ENCODE measurements at places on chromosomes 7 and 10.
A peak's percentile ranks its signal among the peaks of the same experiment; 100 is the strongest.

DNA sequence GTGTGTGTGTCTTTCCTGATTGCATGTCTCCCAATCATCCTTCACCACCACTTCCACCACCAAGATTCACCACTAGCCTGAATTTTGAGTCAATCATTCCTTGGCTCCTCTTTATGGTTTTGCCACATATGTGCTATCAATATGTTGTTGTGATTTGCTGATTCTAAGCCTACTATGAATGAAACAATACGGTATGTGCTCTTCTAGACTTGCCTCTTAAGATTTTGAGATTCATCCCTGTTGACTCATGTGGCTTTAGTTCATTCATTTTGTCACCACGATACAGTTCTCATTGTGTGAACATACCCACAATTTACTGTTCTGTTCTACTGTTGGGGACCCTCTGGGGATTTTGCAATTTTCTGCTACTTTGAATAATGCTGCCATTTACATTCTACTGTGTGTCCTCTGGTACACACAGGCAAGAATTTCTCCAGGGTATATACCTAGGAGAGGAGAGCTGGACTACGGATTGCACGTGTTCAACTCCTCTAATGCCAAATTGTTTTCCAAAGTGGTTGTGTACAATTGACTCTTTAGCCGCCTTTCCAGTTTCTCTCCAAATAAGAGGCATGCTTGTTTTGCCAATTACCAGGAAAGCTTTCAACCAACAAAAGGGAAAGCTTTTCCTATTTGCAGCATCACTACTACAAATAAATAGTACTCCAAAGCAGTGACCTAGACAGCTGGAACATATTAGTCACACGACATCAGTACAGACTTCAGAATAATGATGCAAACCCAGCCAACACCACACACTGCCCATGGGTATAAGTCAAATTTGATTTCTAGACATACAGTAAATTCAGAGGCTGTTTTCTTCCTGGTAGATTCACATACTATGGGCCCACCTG lies 30.0 kb downstream of the SGMS1 start:
- peak; percentile 3 for DNase-seq

GRCh38 chr7:36372156-36372555 lies 17.5 kb upstream of the ANLN start:
- no peak for DNase-seq

DNA sequence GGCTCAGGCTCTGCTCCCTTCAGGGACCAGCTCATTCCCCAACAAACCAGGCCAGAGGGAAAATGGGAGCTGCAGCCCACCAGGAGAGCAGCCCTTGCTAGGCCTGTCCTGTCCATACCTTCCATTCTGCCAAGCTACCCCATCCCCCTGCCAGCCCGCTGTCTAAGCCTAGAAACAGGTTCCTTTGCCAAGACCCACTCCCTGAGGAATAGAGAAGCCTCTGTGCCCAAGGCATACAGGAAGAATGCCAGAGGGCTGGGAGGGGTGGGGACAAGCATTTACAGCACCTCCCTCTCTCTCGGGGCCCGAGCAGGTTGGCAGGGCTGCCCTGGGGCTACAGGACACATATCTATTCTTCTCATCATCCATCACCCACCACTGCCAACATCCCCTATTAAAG lies 178.3 kb downstream of the GRID1 start:
- DNase-seq = no peak

DNA sequence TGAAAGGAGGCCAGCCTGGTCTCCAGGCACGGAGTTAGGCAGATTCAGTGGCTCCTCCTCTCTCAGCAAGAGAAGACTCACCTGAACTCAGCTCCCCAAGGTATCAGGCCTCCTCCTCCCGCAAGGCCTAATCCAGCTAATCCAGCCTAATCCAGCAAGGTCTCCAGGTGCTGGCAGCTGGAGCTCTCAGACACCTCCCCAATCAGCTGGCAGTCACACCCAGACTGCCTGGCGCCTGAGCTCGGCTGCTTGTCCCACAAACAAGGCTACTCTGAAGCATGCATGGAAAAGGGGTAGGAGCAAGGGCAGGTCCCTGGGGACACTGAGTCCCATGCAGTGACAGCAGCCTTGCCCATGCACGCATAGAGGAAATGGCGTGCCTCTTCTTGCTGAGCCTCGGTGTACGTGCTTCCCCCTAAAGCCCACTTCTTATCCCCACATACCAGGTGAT lies 3.3 kb upstream of the OPN4 start:
- DNase-seq = no peak

DNA sequence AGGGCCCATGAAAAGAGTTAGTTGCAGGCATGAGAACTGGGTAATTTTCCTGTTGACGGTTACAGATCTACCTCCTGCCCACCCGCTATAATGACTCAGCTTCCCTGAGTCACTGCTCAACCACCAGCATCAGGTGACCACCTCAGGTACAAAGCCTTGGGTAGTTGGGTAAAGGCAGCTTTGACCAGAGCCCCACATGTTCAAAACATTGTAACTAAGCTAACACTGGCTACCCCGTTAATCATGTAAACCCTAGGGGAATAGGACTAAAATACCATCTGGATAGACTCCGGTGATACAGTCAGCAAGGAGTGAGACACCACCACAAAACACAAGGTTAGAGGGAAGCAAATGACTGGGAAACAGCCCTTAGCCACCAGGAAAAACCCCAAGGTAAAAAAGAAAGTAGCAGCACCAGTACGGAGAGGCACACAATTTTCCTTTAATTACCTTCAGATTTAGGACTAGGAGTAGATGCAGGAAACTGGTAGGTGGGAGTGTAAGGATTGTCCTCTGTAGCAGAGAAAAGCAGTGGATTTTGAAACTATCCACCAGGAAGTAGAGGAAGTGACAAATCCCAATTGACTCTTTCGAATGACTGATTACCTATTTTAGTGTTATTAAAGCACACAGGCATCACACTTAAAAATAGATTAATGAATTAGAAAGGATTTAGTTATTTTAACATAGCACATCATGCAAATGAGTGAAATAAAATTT lies 103.5 kb upstream of the PDLIM1 start:
- DNase-seq = no peak

- peak; percentile 2 for DNase-seq
These were observed 95.4 kb upstream of the AFAP1L2 start for GRCh38 chr10:114499630-114500190.

DNA sequence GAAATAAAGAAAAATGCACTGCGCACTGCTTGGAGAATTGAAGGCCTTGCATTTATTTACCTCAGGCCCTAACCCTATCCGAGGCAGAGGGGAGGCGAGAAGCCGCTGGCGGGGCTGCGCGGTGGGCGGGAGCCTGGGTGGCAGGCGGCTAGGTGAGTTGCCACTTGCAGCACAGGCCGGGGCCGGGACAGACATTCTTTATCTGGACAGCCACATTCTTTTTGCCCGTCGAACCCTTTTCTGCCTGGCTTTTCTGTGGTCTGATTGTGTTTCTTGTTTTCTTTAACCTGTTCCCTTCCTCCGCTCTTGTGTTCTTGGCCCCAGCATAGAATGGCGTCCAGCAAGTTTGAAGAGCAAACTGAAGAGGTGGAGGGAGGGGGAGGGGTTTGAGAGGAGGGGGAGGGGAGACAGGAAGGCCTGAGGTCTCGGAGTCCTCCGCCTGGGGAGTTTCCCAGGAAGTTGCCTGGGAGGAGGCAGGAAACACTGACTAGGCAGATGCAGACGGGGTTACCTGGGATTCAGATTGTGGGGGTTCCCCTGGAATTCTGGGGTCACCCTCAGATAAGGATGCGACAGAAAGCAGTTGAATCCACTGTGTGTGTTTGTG lies 5.1 kb downstream of the SHH start:
- DNase-seq = no peak

DNA sequence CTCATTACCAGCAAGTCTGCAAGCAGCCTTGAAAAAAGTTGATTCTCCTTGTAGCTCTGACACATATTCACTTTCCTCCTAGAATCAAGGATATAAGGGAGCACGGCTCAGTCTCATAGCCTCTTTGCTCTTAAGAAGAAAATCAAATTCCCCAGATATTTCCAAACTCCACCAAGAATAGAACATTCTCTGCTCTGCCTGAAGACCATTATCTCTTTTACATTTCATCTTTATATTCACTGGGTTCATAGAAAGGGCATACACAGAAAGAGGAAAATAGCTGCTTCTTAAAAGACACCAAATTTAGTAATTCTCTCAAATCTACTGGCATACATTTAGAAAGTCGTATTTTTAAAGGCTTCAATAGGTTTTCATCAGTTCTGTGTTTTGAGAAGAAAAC lies 92.0 kb downstream of the HPSE2 start:
- no peak for DNase-seq

GRCh38 chr10:569961-570627 lies 119.4 kb downstream of the DIP2C start:
- no peak for DNase-seq

DNA sequence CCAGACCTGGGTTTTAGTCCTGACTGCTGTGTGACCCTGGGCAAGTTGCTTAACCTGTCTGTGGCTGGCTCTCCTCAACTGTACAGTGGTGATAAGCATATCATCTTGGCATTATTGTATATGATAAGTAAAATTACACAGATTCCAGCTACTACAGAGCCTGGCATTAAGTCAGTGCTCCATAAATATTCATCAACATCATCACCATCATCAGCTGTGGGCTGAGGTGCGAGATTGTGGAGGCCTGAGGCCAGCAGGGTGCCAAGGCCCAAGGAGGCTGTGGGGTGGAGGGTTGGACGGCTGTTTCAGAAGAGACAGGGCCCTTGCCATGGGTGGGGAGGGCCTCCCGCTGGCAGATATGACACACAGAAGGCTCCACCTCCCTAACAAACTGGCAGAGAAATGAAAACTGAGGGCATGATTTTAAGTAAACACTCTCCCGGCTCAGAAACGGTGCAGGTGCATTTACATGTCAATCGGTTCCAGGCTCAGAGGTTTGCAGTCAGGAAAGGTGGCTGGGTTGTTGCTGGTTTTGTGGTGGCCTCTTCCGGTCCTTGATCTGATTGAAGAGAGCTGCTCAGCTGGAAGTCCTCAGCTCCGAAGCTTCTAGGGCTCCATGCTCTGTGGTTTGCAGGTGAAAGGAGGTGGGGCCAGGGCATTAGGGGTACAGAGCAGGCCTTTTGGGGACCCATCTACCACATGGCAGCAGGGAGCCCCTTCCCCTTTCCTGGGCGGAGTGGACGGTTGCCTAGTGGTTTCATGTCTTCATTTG lies 10.2 kb downstream of the CRYGN start:
- DNase-seq = peak; percentile 66

DNA sequence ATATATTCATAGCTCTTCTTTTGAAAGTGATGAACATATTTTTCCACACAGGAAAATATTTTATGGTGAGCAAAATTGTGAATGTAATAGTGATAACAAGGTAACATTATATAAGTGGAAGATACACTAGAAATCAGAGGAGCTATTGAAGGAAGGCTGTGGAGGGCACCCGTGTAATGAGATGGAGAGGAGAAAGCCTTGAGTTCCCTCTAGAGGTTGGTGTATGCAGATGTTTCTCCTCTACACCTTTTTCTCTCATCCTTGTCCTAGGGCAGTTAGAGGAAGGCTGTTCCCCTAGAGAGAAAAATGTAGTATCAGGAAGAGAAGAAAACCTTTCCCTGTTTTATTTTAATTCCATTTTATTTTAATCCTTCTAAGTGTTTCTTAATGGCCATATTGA lies 54.6 kb upstream of the NRG3 start:
- no peak for DNase-seq

DNA sequence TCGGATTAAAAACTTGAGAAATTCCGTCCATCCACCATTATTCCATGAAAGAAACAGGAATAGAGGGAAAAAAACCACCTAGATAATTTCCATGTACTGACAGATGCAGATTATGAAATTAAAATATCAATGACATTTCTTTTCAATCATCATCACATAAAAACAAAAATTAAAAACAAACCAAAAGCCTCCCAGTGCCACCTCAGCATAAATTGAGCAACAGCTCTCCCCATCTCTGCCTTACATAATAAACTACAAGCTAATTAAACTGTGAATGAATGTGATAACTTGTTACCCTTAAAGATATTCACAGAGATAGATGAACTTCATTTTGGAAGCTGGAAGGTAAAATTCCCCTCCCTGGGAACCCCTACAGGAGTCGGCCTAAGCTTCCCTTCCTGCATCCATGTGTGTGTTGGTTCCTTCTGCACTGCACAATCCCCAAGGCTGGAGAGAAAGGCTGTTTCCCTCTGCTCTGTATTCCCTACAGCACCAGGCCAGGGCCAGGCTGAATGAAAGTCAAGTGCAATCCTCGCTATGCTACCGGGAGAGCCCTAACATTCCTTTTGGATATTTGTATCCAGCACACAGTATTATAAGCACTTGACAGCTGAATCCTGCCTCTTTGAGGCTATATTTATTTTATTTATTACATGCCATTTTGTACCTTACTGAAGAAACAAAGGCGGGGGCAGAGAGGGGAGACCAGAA lies 8.1 kb downstream of the CCDC6 start:
- no peak for DNase-seq

- DNase-seq = no peak
These were observed 77.2 kb downstream of the PLXNA4 start for GRCh38 chr7:132499065-132499464.

- DNase-seq = no peak
These were observed 126.4 kb upstream of the RSU1 start for GRCh38 chr10:16943295-16944285.

- peak; percentile 54 for DNase-seq
These were observed 35.9 kb downstream of the INSIG1 start for GRCh38 chr7:155333346-155334234.

- no peak for DNase-seq
These were observed 59.7 kb downstream of the GPR85 start for GRCh38 chr7:113026941-113027340.

GRCh38 chr10:123019941-123020703 lies 11.3 kb downstream of the ACADSB start:
- peak; percentile 81 for DNase-seq

- no peak for DNase-seq
These were observed 22.6 kb upstream of the PSMG3 start for GRCh38 chr7:1592299-1592871.

- DNase-seq = no peak
These were observed 422.5 kb downstream of the HTR7 start for GRCh38 chr10:90435296-90435695.

GRCh38 chr10:123408660-123409059 lies 254.5 kb downstream of the BUB3 start:
- no peak for DNase-seq

GRCh38 chr7:20647908-20648776 lies 32.7 kb downstream of the ABCB5 start:
- DNase-seq = no peak

DNA sequence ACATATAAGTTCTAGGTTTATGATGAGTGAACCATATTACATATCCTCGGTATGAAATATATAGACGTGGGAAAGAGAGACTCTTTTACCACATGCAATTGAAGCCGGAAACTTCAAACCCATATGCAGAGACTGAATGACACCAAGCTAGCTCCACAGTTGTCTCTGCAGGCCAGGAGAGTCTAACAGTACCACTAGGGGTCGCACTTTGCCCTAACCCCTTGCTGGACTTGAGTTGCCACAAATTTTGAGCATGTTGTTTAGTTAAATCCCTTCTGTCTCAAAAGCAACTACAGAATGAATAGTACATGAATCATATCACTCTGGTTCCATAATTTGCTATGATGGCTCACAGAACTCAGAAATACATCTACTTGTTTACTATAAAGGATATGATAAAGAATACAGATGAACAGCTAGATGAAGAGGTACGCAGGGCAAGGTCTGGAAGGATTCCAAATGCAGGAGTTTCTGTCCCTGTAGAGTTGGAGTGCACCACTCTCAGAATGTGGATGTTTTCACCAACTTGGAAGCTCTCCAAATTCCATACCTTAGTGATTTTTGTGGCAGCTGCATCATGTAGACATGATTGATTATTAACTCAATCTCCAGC lies 112.4 kb upstream of the YAE1 start:
- DNase-seq = no peak

GRCh38 chr7:158124671-158125079 lies 462.9 kb downstream of the PTPRN2 start:
- DNase-seq = no peak

- peak; percentile 20 for DNase-seq
These were observed 24.8 kb upstream of the FFAR4 start for GRCh38 chr10:93541402-93542357.
